ENCODE measurements at places on chromosomes 2 and 18.
A peak's percentile ranks its signal among the peaks of the same experiment; 100 is the strongest.

GRCh38 chr2:229749779-229750178 is 35.4 kb upstream of the DNER start:
- DNase-seq = no peak

DNA sequence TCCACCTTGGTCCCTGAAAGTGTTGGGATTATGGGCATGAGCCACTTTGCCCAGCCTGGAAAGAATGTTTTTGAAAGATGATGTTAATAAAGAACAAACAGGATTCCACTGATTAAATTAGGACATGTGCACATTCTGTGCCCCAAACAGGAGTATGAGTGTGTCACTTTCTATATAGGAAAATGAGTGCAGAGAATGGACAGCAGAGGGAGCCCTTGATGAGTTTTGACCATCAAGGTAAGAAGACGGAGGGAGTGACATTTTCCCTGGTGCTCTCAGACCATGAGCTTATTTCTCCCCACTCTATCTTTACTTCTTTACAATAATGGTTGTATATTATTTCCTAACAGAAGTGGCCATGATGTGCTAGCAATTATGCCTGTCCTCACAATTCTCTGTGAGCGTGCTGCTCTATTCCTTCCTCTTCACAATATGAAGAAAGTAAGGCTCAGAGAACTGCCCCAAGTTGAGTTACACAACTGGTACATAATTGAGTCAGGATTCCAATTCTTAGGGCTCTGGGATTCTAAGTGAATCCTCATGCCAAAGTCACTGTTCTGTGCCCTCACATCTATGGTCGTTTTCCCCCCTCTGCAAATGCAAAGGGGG is 20.6 kb downstream of the RPL37A start:
- DNase-seq = peak; percentile 75

- peak; percentile 52 for DNase-seq
Measured at GRCh38 chr2:45813003-45813941, 161.8 kb downstream of the PRKCE start.

DNA sequence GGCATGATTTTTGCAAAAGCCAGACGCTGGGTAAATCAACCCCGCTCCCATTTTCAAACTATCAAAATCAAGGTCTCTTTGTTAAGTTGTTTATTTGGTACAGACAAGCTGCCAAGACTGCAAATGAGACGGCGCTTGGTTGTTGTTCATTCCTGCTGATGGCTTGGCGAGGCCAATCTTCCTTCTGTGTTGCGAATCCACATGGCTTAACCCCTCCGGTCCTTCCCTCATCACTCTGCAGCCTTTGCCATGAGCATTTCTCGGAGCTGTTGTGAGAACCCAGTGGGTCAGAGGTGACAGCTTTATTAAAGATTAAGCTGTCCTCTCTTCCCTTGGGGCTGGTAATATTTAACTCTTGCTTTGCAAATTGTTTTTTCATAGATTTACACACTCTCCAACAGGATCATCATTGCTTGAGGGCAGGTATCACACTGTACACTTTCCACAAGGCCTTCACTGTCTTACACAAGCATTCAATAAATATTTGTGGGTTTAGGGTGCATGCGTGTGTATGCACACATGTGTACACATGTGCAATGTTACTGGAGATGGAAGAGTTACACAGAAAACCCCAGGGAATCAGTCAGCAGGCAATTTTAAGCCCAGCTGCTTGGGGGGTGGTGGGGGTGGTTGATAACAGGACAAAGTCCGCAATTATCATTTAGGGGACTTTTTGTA is 27.8 kb upstream of the KCNF1 start:
- no peak for DNase-seq

DNA sequence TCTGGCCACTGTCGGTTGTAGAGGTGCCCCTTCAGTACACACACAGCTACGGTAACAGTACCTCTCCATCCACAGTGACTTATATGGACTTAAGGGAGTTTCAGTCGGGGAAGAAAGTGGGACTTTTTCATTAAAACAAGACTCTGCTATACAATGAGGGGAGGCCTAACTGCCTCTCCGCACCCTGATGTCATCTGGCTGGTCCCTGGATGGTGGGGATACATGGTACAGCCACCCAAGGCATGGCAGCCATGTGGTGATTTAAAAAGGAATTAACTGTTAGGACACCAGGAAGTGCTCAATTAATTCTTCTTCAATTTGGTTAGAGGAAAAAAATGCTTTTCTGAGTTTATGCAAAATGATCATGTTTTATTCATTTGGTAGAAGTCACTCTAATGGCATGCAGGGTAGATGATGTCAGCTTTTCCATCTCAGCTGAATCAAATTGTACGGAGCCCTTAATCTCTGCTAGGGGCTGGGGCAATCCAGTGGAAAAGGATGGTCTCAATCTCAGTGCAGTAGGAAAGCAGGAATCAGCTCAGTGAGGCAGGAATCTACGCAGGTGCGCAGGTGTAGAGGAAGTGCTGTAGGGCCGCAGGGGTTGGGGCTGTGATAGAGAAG is 243.9 kb downstream of the PRKCE start:
- DNase-seq = peak; percentile 82

GRCh38 chr2:7508296-7508943 is 591.2 kb downstream of the RNF144A start:
- DNase-seq = peak; percentile 84

- DNase-seq = no peak
Measured at GRCh38 chr2:11337909-11338308, 6.5 kb downstream of the ROCK2 start.

GRCh38 chr2:239630618-239631286 is 229.9 kb upstream of the HDAC4 start:
- DNase-seq = peak; percentile 73

GRCh38 chr18:10839421-10839820 is 309.9 kb downstream of the PIEZO2 start:
- no peak for DNase-seq

DNA sequence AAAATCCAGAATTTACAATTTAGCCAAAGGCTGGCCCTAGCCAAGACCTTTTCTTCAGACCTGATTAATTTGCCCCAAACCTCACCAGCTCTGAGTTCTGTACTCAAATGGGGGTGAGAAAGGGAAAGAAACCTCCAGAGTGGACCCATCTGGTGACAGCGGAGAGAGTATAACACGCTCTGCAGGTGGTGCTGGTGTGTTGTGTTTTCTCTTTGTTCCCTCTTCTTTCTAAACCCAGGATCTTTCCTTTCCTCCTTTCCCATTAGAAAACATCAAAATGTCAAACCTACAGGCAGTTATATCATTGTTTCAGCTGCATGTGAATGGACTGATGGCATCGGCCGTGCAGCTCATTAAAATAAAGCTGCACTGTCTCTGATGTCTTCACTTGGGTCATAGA is 253.2 kb upstream of the SP5 start:
- DNase-seq = no peak

DNA sequence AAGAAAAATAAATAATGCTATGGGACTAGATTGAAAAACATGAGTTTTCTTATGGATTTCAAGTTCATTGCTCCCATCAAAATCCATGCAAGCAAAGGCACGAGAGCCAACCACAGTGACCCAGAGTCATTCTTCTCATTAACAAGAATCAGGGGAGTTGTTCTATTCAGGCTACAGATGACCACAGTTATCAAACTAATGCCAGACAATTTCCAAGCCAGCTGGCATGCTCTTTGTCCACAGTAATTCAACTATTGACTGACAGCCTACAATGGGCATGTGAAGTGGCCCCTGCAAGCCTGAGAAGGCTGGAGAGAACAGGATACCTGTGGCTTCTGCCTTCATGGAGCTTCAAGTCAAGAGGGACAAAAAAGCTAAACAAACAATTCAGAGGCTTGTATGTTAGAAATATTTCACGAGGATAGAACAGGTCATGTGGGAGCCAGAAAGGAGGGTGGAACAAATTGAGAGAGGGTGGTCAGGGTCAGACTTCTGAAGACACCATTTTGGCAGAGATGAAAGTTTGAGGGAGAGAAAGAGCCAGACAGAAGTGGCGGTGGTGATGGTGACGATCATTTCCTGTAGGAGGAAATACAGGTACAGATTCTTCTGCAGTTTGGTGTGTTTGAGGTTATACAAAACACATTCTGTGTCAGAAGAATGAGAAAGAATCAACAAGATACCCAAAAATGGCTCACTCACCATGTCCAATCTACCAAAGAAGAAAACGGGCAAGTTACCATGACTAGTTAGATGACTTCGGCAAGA is 732.4 kb downstream of the RNF144A start:
- DNase-seq = no peak

GRCh38 chr2:192885569-192886160 is 690.9 kb upstream of the TMEFF2 start:
- DNase-seq = no peak

- no peak for DNase-seq
Measured at GRCh38 chr18:3356614-3357013, 93.4 kb upstream of the TGIF1 start.

- peak; percentile 27 for DNase-seq
Measured at GRCh38 chr2:197628043-197628500, 47.3 kb downstream of the RFTN2 start.

DNA sequence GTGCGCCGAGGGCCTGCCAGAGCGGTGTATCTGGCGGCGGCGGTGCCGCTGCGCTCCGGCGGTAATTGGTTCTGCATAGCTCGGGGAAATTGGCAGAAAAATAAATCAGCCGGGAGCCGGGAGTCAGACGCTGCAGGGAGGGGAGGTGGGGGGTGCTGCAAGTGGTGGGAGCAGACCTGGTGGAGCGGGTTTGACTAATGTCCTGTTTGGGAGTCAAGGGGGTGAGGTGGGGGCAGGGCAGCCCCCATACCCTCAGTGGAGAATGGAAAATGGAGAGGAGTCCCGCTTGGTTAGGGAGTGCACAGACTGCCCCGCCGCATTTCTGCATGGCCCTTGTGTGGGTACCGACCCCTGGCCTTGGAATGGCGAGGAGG is 107.3 kb downstream of the DYSF start:
- DNase-seq = peak; percentile 12

DNA sequence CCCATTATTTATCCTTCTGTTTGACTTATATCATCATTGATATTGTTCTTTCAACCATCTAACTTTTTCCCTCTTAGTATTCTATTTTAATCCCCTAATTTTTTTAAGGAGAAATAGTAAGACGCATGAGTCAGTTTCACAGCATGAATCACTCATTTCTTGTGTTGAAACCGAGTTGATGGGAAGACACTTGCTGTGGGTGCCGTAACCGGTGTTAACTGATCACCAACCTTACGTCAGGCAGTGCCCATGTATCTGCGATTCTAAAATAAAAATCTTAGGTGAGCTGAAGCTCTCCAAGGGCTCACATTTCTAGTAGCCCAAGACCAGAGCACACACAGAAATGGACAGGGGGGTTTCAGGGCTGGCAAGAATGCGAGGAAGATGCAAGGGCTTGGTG is 348.1 kb downstream of the GALR1 start:
- DNase-seq = no peak

- peak; percentile 78 for DNase-seq
Measured at GRCh38 chr18:45626330-45627203, 11.3 kb downstream of the SLC14A2 start.

DNA sequence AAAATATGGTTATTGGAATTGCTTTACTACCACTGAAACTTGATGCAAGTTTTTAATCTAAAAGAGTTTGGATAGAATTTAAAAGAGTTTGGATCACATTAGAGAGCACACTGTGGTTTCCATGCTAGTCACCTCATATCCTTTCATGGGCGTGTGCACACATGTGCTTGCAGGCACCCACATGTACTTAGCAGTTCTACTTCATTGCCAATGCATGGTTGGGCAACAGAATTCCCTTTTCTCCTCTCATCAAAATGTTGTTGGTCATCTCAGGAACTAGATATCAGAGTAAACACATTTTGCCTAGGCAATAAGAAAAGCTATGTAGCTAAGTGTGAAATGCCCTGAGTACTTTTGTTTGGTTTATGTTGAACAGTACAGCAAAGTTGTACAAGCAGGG is 254.1 kb upstream of the RASGRP3 start:
- DNase-seq = no peak

DNA sequence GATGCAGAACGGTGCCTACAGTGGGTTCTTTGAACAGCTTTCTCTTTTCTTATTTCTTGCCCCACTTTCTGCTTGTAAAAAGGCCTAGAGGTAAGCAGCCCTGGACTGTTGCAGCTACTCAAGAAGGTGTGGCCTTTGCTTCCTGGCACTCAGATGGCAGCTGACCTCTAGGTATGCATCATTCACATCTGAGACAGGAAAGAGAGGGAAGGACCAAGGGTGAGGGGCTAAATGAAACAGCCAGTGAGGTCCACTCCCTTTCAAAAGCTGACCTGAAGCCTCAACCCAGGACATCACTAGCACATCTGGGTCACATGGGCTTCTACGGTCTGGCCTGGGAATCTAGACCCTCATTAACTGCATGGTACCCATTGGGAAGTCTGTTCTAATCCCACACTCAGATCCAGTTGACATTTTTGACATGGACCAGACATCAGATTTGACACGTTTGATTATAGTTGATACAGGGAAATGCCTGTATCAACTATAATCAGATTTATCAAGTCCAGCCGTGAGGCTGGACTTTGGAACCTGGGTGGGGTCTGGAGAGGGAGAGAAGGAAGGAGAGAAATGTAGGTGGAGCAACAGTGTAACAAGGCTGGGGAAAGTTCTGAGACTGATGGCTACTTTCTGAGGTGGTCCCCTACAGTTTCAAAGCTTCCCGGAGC is 60.2 kb downstream of the E2F6 start:
- no peak for DNase-seq

DNA sequence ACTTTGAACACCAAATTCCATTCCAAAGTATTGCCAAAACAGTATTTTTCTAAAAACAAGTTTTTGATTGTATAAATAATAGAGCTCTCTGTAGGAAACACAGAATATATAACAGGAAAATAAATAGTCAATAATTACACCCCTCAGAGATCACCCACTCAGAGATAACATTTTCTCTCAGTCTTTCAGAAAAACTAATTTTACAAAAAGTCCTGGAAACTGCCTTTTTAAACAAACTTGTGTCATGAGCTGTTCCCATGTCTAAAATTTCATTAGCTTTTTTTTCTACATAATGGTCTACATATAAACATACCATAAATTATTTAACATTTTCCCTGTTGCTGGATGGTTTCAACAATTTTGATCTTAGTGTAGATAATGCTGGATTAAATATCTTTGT is 1.2 kb upstream of the WDSUB1 start:
- DNase-seq = no peak

- DNase-seq = no peak
Measured at GRCh38 chr2:202112041-202112440, 39.0 kb downstream of the KIAA2012 start.

GRCh38 chr2:196801674-196802261 is 2.3 kb upstream of the GTF3C3 start:
- peak; percentile 55 for DNase-seq

GRCh38 chr2:59025157-59025757 is 784.1 kb upstream of the FANCL start:
- peak; percentile 28 for DNase-seq

DNA sequence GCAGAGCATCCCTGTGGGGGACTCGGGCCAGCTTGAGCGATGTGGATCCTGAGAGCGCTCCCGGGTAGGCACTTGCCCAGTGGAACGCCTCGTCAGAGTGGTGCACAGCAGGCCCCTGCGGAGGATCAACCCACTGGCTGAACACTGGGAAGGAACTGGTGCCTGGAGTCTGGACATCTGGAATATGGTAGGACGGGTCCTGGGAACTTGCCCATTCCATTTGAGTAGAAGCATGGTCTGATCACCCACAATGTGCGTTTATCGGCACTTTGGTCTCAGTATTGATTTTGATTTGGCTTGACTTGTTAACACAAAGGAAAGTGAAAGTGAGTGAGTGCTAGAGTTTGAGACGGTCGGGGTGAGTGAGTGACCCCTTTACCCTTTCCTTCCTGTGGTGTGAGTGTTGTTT is 1336.2 kb upstream of the CHAC2 start:
- DNase-seq = no peak

- no peak for DNase-seq
Measured at GRCh38 chr2:212935752-212936151, 215.7 kb downstream of the IKZF2 start.

- no peak for DNase-seq
Measured at GRCh38 chr2:47219970-47220369, 64.9 kb upstream of the STPG4 start.

Measured in fibroblast of skin of abdomen (primary cell).